ENCODE measurements at places on chromosomes 1 and 21.

- DNase-seq: no peak
Measured at GRCh38 chr1:233477359-233477758, 136.5 kb upstream of the KCNK1 start.

GRCh38 chr1:198656500-198656932 is 17.7 kb downstream of the PTPRC start:
- DNase-seq: no peak

- no peak for DNase-seq
Measured at GRCh38 chr1:51956528-51957509, 33.7 kb downstream of the RAB3B start.

DNA sequence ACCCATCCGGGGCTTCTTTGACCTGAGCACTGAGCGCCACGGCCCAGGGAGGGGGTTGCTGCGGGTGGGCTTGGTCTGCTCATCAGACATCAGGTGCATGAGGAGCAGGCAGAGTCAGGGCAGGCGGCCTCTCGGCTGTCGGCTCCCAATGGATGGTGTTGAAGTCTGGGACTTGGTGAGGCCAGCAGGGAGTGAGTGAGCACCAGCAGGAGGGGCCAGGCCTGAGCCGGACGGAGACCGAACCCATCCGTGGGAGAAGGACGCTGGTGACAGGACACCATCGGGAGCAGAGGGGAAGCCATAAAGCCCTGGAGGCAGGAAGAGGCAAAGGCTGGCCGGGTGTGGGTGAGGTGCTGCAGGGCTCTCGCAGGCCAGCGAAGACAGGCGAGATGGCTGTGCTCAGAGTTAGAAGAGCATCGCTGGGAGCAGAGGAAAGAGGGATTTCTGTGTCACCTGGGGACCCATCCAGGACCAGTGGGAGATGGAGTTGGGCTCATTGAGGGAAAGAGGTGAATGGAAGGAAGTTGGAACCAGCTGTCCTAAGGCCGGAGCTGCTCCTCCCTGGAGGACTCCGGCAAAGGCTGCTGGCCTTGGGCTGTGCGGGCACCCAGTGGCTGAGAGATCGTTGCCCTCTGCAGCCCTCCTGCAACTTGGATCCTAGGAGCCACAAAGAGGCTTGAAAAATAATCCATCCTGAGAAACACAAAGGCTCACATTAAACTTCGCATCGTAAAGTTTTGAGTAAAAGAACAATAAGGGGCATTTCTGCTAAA is 49.9 kb downstream of the PDE9A start:
- DNase-seq: no peak

Measured in NCI-H2171 (cell line).